ENCODE measurements at places on chromosomes 12 and 14. TPM values are rescaled to one million over a fixed set of nuclear protein-coding genes. Genes with fewer than 3 reads are reported as not detected.

The SIX4 gene
- 9.5 TPM for total RNA-seq

The OR11H6 gene
- total RNA-seq, result not detected

The ACVRL1 gene
- 0.61 TPM for total RNA-seq

The RASSF8 gene
- total RNA-seq, result 10.3 TPM

The KLRK1 gene
- total RNA-seq, result not detected

The KRT75 gene
- 4.9 TPM for total RNA-seq

The MMP19 gene
- 3.8 TPM for total RNA-seq

The MLXIP gene
- 8.5 TPM for total RNA-seq

The DTX1 gene
- total RNA-seq, result not detected

The NPFF gene
- not detected for total RNA-seq

The GYS2 gene
- total RNA-seq, result not detected

The SLC6A12 gene
- not detected for total RNA-seq

The METAP2 gene
- total RNA-seq, result 91.0 TPM

The RPL10L gene
- not detected for total RNA-seq

The MMP17 gene
- total RNA-seq, result 9.3 TPM

The PMEL gene
- total RNA-seq, result 1.8 TPM

The LYSET gene
- total RNA-seq, result 11.3 TPM
